ENCODE measurements at places on chromosomes 13 and 19.

GRCh38 chr13:76854894-76855293 lies 31.3 kb downstream of the KCTD12 start:
- no peak for DNase-seq

DNA sequence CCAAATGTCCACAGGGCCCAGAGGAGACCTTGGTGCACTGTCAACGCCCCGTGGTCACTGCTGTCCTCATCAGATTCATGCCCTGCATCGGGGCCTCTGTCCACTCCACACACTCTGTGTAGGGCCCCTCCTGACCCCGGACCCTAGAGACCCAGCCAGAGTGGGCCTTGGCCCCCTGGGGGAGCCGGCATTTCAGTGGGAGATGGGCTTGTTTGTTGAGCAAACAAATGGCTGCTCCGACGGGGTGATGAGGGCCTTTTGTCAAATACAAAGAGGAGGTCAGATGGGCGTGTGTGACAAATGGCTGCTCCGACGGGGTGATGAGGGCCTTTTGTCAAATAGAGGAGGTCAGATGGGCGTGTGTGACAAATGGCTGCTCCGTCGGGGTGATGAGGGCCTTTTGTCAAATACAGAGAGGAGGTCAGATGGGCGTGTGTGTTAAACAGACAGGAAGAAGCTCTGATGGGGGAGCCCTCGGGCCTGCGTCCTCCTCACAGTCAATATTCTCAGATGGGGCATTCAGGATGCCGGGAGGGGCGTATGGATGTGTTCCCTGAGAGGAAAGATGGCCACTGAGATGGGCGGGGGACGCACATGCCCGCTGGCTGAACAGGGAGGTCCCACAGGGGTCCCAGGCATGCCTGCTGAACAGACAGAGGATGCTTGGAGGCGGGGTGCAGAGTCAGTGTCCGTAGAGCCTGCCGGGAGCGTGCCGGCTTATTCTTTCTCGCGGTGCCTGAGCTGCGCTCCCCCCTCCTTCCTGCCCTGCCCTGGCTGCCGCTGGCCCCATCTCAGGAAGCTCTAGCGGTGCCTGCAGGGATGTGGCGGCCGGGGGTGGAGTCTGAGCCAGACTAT lies 36.3 kb downstream of the SMIM24 start:
- no peak for DNase-seq

GRCh38 chr19:21705393-21705792 lies 62.0 kb downstream of the ZNF100 start:
- DNase-seq, result no peak

DNA sequence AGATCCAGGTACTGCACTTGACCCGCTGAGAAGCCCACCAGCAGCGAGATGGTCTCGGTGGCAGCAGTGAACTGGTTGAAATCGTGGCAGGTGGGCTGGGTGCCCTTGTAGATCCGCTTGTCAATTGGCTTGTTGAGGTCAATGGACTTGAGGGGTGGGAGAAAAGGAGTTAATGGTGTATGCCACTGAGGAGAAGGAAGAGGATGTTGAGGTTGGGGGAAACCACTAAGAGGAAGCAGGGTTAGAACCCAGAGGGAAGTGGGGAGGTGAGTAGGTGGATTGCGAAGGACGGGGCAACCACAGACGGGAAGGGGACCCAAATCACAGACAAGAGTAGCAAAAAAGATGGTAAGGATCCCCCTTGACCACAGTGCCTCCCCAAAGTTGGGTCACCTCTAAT lies 1.7 kb downstream of the DMWD start:
- no peak for DNase-seq
